ENCODE measurements at places on chromosomes 1 and 21. TPM values are rescaled to one million over a fixed set of nuclear protein-coding genes. Genes with fewer than 3 reads are reported as not detected.

- DNase-seq, result no peak
These were observed 17.4 kb downstream of the CNST start for GRCh38 chr1:246583448-246584185.

DNA sequence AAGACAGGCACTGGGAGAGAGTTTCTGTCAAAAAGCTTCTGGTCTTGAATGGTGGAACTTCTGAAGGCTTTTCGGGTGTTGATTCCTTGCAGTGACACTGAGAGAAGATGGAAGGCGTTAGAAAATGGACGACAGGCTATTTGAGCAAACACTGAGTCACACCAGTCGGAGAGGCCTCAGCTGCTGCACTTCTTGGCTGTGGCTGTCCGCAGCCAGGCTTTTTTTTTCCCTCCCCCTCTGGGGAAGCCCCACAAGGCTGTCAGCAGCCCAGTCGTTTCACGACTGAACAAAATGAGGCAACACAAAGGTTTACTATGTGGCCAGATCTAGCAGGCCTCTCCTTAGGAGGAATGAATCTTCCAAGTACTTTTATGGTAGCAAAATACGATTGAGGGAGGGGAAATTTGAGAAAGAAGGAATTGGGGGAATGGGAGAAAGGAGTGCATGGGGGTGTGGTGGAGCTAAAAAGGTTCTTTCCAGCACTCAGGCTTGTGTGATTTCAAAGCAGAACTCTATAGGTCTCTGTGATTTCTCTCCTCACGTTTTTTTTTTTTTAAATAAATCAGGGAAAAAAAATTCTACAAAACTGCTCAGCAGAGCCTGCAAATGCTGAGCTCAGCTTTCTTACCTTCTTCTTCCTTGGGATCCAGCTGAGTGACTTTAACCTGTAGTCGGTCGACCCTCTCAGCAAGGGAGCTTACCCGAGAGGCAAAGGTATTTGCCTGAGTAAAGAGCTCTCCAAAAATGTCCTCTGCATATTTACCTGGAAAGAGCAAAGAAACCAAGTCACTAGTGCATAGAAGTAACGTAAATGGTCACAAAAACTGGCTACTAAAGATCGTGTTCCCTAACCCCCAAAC lies 26.1 kb downstream of the GPR3 start:
- no peak for DNase-seq

GRCh38 chr1:51331206-51332100 lies 1.1 kb upstream of the TTC39A start:
- DNase-seq, result no peak

- DNase-seq, result no peak
These were observed 55.9 kb downstream of the SIPA1L2 start for GRCh38 chr1:232574077-232574476.

DNA sequence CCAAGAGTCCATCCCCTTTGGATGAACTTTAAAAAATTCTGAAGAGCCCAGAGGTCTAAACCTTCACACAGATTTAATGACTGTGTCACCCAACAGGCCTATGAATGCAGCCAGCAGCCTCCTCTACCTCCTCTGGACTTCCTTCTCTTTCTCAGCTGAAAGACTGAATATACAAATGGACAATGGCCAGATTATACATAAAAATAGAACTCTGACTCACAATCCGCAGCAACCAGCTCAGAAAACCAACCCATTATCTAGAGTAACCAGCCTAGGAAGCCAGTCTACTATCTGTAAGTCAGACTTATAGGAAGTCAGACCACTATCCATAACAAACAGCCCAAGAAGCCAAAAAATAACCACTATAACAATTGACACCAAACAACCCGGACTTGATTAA lies 224.5 kb downstream of the ASTN1 start:
- DNase-seq, result no peak

GRCh38 chr1:25011275-25011674 lies 81.2 kb upstream of the RUNX3 start:
- no peak for DNase-seq

DNA sequence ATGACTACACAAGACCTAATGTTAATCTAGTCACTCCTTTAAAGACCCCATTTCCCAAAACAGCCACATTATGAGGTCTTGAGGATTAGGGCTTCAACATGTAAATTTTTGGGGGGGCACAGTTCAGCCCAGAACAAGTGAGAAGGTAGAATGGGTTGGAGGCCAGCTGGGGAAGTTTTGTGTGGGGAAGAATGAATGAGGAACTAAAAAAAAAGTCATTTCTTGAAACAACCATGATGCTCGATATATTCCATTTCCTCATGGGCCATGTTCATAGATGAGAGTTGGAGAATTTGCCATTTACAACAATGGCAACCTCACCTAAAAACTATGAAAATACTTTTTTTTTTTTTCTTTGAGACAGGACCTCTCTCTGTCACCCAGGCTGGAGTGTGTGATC lies 14.5 kb downstream of the NLRP3 start:
- DNase-seq, result no peak

GRCh38 chr1:70764747-70765146 lies 282.9 kb downstream of the PTGER3 start:
- DNase-seq, result no peak

GRCh38 chr1:178341261-178341956 lies 155.4 kb downstream of the CLEC20A start:
- DNase-seq, result peak; percentile 95

DNA sequence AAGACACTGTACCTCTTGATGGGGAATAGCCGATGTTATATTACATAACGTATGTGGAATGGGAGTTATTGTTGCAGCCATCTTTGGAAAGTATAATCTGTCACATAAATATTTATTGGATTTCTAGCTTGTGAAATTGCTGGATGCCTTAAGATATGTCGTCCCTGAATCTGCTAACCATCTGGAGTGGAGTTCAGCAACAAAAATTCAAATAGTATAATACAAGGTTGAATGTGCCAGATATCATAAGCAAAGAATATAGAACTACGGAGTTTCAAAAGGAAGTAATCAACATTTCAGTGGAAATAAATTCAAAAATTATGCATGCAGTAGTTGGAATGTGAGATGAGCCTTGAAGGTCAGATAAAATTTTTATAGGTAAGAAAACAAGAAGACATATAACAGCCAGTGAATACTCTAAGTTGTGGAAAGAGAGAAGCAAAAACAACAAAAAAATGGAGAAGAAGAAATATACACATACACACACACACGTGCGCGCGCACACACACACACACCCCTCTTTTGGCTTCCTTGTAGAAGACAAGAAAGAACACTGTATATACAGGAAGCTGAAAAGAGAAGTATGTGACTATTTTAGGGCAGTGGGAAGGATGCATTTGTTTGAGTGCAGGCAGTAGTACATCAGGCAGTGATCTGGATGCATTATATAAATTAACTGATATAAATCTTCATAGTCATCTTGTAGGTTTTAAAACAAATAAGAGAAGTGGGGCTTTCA lies 516.7 kb downstream of the KCNT2 start:
- no peak for DNase-seq

DNA sequence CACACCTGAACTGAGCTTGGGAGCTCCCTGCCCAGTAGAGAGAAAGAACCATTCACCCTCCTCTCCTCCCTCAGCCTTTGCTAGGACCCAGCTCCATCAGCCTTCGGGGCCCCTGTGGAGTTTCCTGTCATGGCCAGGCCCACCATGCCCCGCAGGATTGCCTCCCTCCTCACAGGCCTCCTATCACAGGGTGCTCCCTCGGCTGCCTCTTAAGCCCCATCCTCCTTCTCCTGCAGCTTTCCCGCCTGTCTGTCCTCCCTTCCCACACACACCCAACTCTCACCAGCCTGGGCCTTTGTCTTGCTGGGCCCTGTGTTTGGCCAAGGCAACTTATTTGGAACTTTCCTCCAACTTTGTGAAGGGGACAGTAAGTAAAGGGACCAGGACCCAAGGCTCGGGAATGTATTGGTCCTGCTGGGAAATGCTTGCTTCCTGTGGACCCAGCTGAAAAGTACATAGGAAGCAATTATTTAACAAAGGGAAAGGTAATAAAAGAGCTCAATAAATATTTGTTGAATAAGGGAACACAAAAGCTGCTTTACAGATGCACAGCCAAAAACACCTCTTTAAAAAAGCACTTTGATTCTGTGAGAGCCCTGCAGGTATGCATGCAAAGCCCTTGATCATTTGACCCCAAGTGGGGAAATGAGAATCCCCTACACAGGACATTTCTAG lies 31.6 kb upstream of the TENT5C start:
- no peak for DNase-seq

GRCh38 chr1:79472067-79472656 lies 465.6 kb upstream of the ADGRL4 start:
- no peak for DNase-seq

- no peak for DNase-seq
These were observed 8.6 kb upstream of the RCAN1 start for GRCh38 chr21:34623516-34623915.

GRCh38 chr21:38196036-38196435 lies 60.8 kb upstream of the KCNJ15 start:
- DNase-seq, result no peak

- DNase-seq, result peak; percentile 84
These were observed 21.1 kb downstream of the CACNA1E start for GRCh38 chr1:181504399-181504842.

DNA sequence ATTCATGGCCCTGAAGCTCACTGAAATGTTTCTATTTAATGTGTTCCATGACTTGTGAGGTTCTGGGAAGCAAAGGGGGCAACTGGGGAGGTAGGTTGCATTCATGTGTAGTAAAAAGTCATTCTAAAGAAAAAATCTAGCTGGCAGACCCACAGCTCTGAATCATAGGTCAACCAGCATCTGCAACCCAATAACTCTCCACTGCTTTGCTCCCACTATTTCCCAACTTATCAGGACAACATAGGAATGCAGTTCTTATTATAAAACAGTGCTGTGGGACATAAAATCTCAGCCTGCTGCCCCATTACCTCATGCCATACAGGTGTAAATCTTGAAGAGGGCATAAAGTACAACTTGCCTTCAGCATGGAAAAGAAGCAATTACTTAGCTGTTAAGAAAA lies 576.1 kb upstream of the PTBP2 start:
- DNase-seq, result no peak

GRCh38 chr1:205652984-205653383 lies 21.2 kb upstream of the ELK4 start:
- no peak for DNase-seq

GRCh38 chr1:27522432-27523336 lies 32.7 kb upstream of the WASF2 start:
- peak; percentile 52 for DNase-seq

DNA sequence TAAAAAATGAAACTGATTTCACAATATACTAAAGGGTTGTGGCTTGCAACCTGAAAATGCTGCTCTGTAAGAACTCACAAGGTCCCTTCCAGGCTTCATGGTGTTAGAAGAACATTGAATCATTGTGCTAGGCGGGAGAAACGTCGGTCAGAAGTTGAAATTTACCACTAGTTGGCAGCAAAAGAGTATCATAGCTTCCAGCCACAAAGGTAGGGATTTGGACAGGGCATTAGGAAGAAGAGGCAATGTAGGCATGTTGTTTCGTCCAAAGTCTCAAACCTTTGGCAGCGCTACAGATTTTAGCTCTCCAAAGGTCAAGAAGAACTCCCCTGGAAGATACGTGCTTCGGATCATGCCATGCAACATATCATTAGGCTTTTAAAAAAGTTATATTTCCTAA lies 62.5 kb upstream of the ZP4 start:
- DNase-seq, result peak; percentile 33

DNA sequence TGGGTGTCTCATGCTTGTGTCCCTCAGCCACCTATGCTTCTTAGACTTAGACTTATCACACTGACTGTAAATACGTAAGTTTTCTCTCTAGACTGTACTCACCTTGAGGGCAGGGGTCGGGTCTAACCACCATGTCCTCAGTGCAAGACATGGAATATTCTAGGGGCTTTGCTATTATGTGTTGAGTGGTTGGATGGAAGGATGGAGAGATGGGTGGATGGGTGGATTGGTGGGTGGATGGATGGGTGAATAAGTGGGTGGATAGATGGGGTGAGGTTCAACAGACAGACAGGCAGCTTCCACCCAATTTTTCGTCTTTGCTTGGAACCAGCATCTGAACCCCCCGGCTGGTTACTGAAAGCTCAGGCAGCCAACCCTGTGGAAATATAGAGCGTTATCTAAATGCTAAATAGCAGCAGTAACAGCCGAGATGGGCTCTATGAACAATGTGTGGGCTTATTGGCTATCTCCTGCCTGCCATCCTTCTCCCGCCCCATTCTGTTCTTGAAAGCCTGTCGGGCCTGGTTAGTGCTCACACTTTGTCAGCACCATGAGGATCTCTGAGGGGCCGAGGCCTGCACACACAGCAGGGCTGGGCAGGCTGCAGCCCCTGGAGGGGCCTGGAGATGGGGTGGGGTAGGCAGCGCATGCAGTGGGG lies 130.7 kb downstream of the ACTL8 start:
- no peak for DNase-seq

GRCh38 chr1:11566042-11566850 lies 87.3 kb downstream of the DISP3 start:
- no peak for DNase-seq

- no peak for DNase-seq
These were observed 122.0 kb downstream of the MRPS6 start for GRCh38 chr21:34195335-34195734.

USP24 gene
- total RNA-seq, result 35.2 TPM

LCE1F gene
- total RNA-seq, result not detected

HEATR1 gene
- total RNA-seq, result 54.9 TPM

SH3BP5L gene
- 9.6 TPM for total RNA-seq

GJA5 gene
- 0.11 TPM for total RNA-seq

POU3F1 gene
- 16.5 TPM for total RNA-seq

SAMD13 gene
- 4.6 TPM for total RNA-seq
